Activated T-cell treated with anti-CD3 and anti-CD28 coated beads, Interleukin-2, amount 50 U/mL, for 1 hour (primary cell): ENCODE measurements at places on chromosomes 16 and 17.

- no peak for DNase-seq
Measured at GRCh38 chr16:81231014-81231413, 7.5 kb upstream of the BCO1 start.

GRCh38 chr17:31387438-31387837 lies 4.0 kb upstream of the RAB11FIP4 start:
- DNase-seq: no peak

DNA sequence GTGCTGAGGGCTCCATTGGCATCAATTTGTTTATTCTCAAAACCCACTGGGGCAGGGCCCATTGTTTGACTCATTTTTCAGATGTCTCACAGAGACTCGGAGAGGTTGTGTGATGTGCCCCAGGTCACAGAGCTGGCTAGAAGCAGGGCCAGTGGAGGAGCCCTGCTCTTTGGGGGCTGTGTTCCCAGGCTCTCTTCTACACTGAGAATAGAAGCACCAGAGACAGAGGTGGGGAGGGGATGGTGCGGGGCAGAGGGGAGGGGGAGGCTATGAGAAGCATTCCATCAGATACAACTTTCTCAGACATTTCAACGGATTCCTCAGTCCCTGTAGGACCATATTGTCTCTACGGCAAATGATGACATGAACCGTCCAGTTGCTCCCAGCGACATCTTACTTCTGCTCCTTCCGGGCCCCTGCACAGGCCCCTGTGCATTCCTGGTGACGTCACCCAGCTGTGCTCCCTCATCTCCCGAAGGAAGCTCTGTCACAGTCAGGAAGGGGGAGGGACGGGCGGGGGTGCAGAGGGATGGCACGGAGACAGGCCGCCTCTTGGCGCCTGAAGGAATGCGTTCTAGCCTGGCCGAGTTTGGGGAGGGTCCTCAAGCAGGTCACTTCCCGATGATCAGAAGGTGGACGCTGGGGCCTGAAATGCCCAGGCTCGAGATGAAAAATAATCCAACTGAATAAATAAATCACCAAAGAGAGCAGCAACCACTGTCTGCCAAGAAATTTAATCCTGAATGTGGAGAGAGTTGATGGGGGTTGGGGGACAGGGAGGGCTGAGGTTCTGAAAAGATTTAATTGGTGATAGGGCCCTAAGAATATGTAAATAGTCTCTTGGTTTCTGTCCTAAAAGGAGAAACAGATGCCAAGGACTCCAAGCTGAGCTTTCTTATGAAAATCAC lies 114.1 kb downstream of the NOG start:
- no peak for DNase-seq

DNA sequence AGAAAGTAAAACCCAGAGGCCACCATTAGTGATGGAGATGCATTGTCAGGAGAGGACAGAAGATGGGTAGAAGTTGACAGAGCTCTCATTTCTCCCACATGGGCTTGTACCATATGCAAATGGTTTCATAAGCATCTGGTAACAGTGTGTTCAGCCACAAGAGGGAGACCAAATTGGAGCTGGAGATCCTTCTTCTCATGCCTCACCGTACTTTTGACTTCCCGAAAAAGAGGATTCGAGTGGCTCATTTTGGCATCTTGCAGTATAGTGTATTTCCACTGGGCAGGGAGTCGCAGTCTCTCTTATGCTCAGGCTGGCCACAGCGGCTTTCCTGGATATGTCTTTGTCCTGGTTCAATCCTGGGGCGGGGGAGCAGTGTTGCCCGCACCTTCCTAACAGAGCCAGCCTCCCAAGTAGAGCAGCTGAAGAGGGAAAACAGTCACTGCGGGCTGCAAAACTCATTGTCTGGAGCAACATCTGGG lies 23.8 kb downstream of the TBC1D3B start:
- DNase-seq: no peak

DNA sequence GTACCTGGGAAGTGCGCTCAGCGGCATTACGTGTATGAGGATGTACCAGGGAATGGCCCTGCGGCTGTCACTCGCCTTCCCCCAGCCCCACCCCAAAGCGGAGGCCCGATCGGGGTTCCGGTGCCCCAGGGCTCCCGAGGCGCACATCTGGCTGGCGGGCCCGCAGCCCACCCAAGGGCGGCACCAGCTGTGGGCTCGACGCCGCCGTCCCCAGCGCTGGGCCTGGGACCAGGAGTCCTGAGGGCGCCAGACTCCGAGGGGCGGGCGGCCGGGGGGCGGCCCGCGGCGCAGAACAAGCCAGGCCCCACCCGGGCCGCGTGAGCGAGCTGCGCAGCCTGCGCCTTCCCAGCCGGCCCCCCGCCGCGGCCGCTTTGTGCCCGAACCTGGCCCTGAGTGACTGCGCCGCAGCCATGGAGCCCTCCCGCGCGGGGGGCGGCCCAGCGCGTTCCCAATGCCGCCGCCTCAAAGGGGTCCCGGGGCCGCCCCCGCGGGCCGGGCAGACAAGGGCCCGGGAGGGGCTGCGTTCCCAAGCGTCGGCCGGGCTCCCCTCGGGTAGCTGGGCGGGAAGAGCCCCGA lies 17.4 kb downstream of the ZNF423 start:
- DNase-seq: no peak

- DNase-seq: no peak
Measured at GRCh38 chr17:55436224-55437158, 14.9 kb upstream of the MMD start.

GRCh38 chr17:74654742-74655141 lies 31.2 kb upstream of the CD300E start:
- no peak for DNase-seq

- DNase-seq: no peak
Measured at GRCh38 chr17:5027299-5027698, 7.9 kb downstream of the SLC52A1 start.

DNA sequence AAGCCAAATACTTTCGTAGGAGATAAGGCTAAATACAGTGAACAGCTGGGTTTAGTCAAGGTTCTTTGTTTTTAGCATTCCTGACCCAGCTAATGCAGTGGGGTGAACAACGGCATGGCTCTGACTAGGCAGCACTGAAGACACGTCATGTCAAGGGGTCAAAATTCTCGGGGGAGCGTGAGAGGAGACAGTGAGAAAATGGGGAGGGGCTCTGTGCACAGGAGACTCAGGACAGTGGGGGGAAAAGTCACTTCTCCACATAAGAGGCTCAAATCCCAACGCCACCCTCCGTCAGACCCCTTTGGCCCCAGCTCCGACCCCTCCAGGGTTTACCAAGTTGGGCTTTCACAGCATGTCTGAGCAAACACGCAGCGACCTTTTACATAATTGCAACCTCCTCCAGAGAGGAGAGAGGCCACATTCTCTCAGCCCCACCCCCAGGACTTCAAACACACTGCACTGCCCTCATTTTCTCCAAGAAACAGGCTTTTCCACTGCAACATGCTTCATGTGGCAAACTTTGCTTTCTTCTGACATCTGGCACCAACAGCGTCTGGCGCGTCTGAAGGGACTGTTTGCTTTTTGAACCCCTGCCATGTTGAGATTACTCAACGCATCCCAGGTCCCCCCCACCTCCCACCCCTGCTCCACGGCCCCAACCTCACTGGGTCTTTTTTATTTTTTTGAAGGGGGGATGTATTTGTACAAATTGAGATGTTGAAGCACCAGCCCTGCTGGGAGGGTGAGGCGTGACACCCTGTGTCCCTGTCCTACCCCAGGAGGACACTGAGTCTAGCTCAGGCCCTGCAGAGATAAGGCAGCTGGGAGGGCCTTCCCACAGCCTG lies 30.0 kb downstream of the AXIN2 start:
- DNase-seq: no peak

DNA sequence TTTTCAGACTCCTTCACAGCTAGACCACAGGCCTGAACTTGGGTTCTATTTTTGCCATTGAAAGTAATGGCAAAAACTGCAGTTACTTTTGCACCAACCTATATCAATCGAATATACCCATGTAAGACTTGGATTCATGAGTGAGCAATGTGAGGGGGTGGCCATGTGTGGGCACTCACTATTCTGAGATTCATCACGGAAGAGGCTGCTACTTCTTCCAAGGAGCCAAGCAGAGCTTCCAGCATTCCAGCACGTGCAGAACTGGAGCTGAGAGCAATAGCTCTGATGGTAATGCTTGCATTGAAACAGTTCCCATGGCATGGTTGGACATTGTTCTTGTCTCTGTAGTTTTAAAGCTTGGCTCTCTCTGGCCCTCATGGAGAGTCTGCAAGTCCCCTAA lies 327.6 kb downstream of the CA10 start:
- no peak for DNase-seq

GRCh38 chr17:72714357-72714966 lies 378.0 kb downstream of the SLC39A11 start:
- DNase-seq: no peak
